Psoas muscle (tissue), 8 donors: ENCODE measurements at places on chromosomes 2 and 18. TPM values are rescaled to one million over a fixed set of nuclear protein-coding genes. Genes with fewer than 3 reads are reported as not detected.

DNA sequence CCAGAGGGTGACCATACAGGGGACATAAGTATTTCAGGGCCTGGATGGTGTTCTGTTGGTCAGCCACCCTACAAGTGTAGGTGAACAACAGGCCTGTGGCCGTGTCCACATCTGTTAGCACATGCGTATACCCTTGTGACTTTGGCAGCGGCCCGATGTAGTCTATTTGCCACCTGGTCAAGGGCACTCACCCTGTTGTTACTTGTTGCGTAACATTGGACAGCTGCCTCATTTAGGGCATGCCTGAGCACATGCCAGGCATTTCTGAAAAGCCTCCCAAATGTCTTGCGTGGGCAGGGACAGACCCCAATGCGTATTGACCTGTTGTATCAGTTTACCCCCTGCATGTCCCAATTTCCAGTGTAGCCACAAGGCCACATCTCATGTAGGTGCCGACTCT, 235.0 kb downstream of the MBD5 start:
- no peak for DNase-seq

DNA sequence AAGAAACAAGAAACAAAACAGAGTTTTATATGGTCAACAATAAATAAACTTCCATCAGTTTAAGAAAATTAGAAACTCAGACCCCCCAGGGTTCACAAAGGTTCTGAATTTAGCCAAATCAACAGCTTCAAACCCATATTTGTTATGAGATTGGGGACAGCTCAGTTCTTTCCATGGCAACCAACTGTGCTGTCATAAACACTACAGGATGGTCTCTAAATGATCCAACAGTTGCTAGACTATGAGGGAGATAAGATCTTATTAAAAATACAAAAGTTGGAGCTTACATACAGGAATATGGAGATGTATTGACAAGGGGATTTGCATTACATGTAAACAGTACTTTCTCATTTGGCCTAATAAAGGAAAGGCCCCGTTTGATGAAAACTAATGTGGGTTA, 154.6 kb upstream of the CTAGE1 start:
- DNase-seq, result no peak

DNA sequence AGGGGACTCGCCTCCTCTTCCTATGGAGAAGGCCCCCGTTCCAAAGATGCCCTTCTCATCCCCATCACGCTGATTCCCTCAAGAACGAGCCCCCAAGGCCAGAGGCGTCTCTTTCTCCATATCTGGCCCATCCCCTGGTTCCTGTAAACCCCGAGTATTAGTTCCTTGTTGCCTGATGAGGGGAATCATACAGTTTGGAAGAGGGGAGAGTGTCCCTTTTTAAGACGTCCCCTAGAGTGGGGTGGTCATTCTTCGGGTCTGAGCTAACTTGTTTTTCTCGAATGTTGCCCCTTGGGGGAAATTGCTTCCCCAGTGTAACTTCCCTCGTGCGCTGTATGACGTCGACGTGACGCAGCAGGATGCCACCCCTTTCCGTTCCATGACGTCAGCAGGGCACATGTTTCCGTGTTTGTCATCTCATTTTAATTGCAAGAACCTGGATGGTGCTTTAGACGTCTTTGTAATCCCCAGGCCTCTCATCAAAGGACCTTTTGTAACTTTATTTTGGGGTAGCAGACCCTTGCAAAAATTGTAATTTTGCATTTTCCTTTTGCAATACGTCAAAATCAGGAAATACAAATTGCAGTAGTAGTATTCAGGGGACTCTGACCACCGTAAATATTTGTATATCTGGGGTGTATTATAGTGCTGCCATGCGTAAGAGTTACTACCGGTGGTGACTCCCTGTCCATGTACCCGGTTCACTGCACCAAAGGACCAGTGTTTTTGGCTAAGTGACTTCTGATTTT, 569 bp downstream of the BABAM2 start:
- DNase-seq, result peak; percentile 77

The OSR1 gene
- 3.2 TPM for total RNA-seq
